ENCODE measurements at places on chromosomes 16 and 17.

GRCh38 chr17:45277992-45278391 is 16.1 kb upstream of the SPATA32 start:
- no peak for DNase-seq

DNA sequence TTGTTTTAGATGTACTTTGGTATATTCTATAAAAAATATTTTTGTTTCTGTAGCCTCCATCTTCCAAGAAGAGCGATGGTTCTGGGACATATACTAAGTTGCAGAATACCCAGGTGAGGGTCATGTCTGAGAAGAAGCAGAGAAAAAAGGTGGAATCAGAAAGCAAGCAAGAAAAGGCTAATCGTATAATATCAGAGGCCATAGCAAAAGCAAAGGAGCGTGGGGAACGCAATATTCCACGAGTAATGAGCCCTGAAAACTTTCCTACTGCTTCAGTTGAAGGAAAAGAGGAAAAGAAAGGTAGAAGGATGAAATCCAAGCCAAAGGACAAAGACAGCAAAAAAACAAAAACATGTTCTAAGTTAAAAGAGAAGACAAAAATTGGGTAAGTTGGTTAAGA is 154.6 kb downstream of the CHD9 start:
- DNase-seq = no peak

DNA sequence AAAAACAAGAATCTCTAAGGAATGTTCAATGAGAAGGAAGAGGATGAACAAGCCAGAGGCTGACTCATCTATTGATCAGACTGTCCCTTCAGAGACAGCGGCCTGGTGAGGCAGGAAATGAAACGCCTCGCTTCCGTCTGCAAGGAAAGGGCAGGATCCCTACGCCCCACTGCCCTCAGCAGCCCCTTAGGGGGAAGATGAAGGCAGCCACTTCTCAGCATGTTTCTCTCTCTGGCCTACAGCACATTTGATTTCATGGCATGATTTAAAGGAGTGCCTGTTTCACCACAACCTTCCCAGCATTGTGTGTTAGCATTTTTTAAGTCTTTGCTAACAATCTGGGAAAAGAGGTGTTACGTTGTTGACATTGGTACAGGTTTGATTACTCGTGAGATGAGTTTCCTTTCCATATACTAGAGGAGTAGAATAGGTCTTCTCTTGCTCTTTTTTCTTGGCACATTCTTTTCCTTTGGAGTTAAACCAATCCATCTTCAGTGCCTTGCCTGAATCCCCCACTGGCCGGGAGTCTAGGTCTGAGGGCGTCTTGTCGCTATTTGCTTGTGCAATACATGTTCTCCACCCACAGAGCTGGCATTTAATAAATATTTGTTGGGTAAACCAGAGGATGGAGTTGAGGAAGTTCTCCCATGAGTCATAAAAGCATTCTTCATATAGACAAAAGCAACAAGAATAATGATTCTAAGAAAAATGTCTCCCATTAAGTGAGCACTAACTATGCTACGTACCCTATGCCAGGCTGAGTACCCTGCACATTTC is 47.4 kb downstream of the RBFOX3 start:
- no peak for DNase-seq

- DNase-seq = no peak
Measured at GRCh38 chr17:48471817-48472410, 41.9 kb upstream of the SKAP1 start.

Data from AG04449 (cell line).